ENCODE measurements at places on chromosomes 1 and 21. TPM values are rescaled to one million over a fixed set of nuclear protein-coding genes. Genes with fewer than 3 reads are reported as not detected.
A peak's percentile ranks its signal among the peaks of the same experiment; 100 is the strongest.

DNA sequence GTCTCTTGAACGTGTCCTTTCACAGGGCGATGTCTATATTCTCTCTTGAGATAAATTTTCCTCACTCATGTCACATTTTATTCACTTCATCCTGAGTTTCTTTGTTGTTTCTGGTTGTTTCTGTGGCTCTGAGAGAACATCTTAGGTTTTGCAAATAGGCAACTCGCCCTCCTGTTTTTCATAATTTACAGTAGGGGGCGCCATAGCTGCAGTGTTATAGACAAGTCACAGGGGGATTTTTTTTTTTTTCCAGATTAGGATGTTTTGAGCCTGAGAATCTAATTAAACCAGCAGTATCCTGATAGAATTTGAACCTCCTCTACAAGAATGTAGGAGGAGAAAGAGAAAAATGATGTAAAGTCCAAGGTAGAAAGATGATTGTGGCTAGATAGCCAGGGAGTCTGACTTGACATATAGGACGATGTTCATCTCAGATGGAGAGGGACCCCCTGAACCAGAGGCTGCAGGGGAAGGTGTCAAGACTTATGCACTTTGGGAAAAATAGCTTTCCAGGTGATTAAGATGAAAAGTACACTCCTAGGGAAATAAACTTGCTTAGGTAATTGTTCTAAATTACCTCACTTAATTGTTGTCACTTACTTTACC lies 76.3 kb downstream of the ZP4 start:
- no peak overlapping the region for H3K27ac ChIP-seq
- peaks cover 2% of the 10 kb centered on the region for H3K27me3 ChIP-seq
- no peak overlapping the region for H3K4me3 ChIP-seq
- H3K4me1 ChIP-seq = no peaks in the 10 kb centered on the region
- no peak for DNase-seq

The NGF gene
- total RNA-seq = not detected

The LCE2A gene
- total RNA-seq = not detected

- H3K27me3 ChIP-seq = peaks cover 16% of the 10 kb centered on the region
- H3K4me3 ChIP-seq = no peak overlapping the region
- H3K36me3 ChIP-seq = peaks cover 14% of the 10 kb centered on the region
- H3K4me1 ChIP-seq = peaks cover 14% of the 10 kb centered on the region
Measured at GRCh38 chr1:37797750-37798345, 4.2 kb downstream of the MANEAL start.

- H3K27ac ChIP-seq = no peak overlapping the region
- H3K4me3 ChIP-seq = no peak overlapping the region
- peaks cover 19% of the 10 kb centered on the region for H3K4me1 ChIP-seq
- no peaks in the 10 kb centered on the region for H3K27me3 ChIP-seq
- H3K36me3 ChIP-seq = peaks cover 6% of the 10 kb centered on the region
- DNase-seq = no peak
Measured at GRCh38 chr1:11412141-11412540, 66.8 kb upstream of the DISP3 start.

GRCh38 chr1:226654046-226654667 lies 84.9 kb downstream of the ITPKB start:
- H3K4me3 ChIP-seq = peak overlapping the region; percentile 81
- no peak for DNase-seq
- peaks cover 23% of the 10 kb centered on the region for H3K4me1 ChIP-seq
- peaks cover 7% of the 10 kb centered on the region for H3K36me3 ChIP-seq
- peak overlapping the region; percentile 94 for H3K27ac ChIP-seq

The ISG15 gene
- 53.7 TPM for total RNA-seq

The ERG gene
- not detected for total RNA-seq
